ENCODE measurements at places on chromosomes 12 and 14.

- peak; percentile 35 for DNase-seq
Measured at GRCh38 chr12:15962760-15963159, 51.6 kb downstream of the DERA start.

DNA sequence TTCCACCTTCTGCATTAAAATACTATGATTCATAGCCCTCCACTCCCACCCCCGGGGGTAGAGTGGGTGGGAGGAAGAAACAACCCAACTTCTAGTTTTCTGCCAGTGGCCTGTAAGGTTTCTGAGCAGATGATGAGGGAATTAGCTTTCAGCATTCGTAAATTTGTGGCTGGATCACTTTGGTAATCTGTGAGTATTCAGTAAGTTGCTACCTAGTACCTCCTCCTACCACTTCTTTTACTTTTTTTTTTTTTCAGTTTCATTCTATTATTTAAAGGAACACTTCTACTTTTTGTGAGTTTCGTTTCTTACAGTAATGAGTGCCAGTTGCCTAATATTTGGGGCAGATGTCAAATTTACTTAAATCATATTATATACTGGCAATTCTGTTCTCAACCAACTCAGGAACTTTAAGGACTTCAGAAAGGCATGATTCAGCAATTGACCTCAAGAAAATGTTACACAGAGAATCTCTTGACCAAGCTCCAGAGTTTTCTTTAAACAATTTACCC lies 42.4 kb upstream of the EMP1 start:
- DNase-seq: no peak

- peak; percentile 46 for DNase-seq
Measured at GRCh38 chr14:67514650-67515385, 18.3 kb upstream of the PLEKHH1 start.

DNA sequence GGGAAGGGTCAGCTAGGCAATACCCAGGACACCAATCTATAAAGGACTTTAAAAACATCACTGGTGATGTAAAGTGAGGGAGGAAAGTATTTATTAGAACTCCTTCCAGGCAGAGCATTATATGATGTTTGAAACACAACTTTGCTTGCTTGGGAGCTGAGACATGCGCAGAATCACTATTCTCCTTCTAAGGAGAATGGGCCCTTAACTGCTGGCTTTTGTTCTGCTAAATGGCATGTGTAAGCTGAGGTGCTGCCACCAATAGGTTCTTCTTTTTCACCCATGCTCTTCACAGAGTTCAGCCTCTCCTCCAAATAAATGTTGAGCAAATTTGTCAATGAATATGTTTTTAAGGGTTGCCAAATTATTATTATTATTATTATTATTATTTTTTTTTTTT lies 3.9 kb downstream of the STAC3 start:
- no peak for DNase-seq

- DNase-seq: no peak
Measured at GRCh38 chr12:28859551-28859950, 289.5 kb upstream of the FAR2 start.

- DNase-seq: no peak
Measured at GRCh38 chr14:91458612-91459011, 41.0 kb upstream of the CCDC88C start.

DNA sequence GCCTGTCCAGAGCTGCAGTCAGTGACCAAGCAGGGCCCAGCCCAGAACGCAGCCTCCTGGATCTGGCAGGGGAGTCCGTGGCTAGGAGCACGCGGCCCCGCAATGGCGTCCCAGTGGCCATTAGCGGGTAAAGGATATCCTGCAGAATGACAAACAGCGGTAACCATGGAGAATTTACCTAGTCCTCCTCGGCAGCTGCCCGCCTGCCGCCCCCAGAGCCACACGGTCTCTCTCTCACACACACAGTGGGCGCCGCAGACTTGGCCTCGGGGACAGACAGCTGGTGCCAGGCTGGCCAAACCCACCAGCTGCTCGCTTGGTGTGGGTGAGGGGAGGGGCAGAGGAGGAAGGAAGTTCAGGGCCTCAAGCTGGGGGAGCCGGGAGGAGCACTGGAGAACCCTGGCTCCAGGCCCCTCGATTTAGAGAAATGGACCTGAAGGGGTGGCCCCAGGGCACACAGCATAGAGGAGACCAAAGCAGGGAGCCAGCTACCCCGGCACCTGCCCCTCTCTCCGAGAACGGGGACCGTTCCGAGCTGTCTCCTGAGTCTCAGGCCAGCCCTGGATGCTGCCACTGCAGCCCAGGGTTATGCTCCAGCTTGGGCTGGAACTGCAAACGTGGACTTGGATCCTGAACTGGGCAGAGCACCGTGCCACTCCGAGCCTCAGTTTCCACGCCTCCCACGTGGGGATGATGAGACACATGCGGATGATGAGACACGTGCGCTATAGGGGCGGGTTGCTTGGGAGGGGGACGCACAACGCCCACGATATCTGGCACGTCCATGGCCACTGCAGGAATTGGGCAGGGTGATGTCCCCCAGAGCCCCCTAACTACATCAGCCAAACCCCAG lies 3.4 kb downstream of the CDK2AP1 start:
- DNase-seq: no peak

- peak; percentile 11 for DNase-seq
Measured at GRCh38 chr12:14322403-14322802, 43.1 kb upstream of the ATF7IP start.

DNA sequence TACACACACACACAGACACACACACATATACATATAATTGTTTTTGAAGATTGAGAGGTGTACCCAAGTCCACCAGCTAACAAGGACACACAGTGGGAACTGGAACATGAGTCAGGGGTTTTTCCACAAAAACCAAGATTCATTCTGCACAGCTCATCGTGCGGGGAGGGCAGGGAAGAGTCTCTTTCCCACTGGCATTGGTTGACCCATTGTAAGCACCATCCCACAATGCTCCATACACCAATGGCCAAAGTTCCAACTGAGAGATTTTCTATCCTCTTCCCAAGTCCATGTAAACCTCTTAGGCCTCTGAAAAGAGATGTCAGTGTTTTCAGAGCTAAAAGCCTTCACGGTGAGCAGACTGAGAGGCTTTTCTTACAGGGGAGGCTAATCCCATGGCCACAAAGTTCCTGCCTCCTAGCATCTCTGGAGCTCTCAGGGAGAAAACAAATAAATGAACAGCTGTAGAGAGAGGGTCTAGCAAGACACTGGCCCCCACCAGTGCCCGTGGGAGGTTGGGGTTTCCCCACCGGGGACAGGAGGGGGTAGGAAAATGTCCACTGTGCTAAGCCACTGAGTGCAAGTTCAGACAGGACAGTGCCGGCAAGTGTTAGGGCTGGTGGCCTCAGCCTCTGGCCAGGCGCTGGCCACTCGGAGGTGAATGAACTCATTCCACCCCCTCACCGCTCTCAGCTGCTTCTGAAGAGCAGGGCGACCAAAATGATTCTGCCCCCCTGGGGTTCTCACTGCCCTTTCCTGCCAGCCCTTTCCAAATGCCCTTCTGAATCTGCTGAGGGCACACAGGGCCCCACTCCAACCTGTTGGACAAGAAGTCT lies 21.5 kb upstream of the TC2N start:
- DNase-seq: no peak

- DNase-seq: no peak
Measured at GRCh38 chr14:102471921-102472790, 37.4 kb downstream of the ANKRD9 start.

- no peak for DNase-seq
Measured at GRCh38 chr14:100540926-100541620, 46.1 kb downstream of the BEGAIN start.

DNA sequence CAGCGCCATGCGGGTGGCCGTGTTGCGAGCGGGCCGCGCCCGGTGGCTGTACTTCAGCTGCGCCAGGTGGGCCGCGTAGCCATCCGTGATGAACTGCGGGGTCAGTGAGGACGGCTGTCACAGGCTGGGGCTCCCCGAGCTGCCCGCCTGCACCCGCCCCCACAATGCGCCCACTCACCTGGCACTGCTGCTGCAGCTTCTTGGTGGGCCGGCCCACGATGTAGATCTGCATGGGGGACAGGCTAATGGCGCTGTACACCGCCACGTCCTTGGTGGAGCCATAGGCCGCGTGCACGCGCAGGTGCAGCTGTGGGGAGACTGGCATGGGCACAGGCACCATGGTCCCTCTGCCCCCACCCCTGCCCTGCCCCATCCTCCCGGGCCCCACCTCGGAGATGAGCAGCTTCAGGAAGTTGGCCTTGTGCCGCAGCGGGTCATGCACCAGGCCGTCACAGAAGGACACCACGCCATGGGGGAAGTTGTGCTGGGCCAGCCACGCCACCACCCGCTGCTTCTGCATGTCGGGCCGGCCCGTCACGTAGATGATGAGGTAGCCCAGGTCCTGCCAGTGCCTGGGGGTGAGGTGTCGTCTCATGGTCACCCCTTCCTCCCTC lies 5.9 kb downstream of the ARL6IP4 start:
- DNase-seq: no peak

- DNase-seq: peak; percentile 31
Measured at GRCh38 chr14:89399594-89400068, 17.4 kb downstream of the FOXN3 start.

DNA sequence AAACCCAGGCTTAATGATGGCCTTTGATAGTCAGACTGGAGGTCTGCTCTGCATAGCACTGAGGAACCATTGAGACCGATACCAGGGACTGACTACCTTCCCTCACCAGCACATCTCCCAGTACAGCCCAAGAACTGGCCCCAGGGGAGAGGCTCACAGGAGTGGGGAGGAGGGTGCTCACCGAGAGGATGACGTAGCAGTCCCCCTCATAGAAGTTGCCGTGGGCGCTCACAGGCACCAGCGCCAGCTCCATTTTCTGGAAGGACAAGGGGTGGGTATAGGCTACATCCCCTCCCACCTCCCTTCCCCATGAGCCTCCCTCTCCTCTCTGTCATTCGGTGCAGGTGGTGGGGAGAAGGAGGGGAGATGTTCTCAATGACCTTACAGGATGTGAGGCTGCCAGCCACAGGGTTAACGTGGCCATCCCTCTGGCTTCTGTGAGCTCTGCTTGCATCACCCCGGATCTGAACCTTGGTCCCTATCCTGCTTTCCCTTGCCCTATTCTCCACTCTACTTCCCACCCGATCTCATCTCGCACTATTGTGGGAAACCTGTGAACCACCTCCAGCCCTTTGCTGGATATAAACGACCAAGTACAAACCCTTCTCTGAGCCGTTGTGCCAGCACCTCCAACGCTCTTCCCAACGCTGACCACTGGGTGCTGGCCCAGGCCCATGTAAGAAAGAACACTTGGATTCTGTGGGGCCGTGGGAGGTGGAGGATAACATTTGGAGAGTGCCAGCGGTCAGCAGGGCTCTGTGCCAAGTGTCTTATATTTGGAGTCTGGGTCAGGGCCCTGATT lies 4.4 kb downstream of the AVIL start:
- DNase-seq: no peak

GRCh38 chr12:53618275-53618674 lies 7.9 kb downstream of the ATF7 start:
- no peak for DNase-seq

GRCh38 chr12:132711080-132711843 lies 620 bp downstream of the PGAM5 start:
- peak; percentile 49 for DNase-seq

DNA sequence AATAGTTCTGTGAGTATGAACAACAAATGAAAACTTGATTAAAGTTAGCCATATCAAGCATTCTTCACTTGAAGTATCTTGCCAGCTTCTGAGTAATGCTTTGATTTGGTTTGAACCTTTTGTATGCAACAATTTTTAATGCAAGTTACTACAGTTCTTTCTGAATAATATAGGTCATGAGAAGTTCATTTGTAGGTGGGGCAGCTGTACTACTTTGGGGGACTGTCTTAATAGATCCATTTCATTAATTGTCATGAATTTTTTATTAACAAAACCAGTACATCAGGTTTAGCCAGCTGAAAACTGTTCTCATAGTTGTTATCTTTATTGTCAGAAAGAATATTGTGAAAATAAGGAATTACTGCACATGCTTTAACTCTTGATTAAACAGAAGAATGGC lies 142.7 kb downstream of the FOXA1 start:
- no peak for DNase-seq

- DNase-seq: peak; percentile 1
Measured at GRCh38 chr12:16913832-16914490, 308.0 kb upstream of the LMO3 start.

DNA sequence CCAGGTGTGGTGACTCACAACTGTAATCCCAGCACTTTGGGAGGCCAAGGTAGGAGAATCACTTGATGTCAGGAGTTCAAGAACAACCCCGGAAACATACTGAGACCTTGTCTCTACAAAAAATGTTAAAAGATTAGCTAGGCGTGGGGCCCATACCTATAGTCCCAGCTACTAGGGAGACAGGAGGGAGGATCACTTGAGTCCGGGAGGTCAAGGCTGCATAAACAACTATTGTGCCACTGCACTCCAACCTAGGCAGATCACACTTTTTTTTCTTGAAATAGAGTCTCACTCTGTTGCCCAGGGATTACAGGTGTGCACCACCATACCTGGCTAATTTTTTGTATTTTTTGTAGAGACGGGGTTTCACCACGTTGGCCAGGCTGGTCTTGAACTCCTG lies 6.1 kb downstream of the RND1 start:
- DNase-seq: no peak

GRCh38 chr12:58105225-58106119 lies 164.1 kb downstream of the ATP23 start:
- no peak for DNase-seq

DNA sequence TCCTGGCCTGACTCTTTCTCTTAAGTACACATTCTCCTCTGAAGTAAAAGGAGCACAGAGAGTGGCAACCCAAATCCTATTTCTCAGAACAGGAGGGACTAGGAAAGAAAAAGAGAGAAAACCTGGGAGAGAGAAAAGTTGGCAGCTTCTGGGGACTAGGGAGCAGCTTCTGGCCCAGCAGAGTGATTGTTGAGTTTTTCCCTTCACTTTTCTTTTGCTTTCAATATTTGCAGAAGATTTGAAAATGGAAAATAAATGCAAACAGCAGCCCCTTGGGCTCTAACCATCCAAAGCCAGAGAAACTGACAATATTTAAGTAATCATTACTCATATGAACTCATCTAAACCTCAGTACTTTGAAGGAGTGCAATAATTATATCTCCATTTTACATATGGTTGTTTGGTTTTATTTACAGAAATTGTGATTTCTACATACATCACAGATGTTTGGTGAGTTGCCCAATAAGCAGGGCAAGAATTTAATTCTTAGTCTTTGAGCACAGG lies 28.8 kb upstream of the IGF1 start:
- no peak for DNase-seq

DNA sequence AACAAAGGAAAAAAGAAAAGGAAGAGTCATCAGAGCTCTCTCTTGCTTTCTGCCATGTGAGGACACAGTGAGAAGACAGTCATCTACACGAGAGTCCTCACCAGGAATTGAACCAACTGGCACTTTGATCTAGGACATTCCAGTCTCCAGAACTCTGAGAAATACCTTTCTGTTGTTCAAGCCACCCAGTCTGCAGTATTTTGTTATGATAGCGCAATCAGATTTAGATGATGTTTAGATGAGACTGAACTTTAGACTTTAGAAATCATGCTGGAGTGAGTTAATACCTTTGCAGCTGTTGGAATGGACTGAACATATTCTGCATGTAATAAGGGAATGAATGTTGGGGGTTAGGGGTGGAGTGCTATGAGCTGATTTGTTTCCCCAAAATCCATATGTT lies 28.1 kb upstream of the RAB21 start:
- no peak for DNase-seq

- DNase-seq: no peak
Measured at GRCh38 chr14:103745424-103745823, 29.8 kb downstream of the ZFYVE21 start.

- no peak for DNase-seq
Measured at GRCh38 chr12:4331221-4331620, 10.2 kb downstream of the TIGAR start.

GRCh38 chr14:73500360-73500759 lies 9.6 kb downstream of the RIOX1 start:
- peak; percentile 11 for DNase-seq

- DNase-seq: no peak
Measured at GRCh38 chr12:177980-178828, 35.8 kb downstream of the SLC6A12 start.

Measured in trophoblast cell (in vitro differentiated cells and primary cell).